ENCODE measurements at places on chromosomes 12 and 14. TPM values are rescaled to one million over a fixed set of nuclear protein-coding genes. Genes with fewer than 3 reads are reported as not detected.

SCNN1A gene
- 0.56 TPM for total RNA-seq

STAT6 gene
- 146 TPM for total RNA-seq

FAM90A1 gene
- total RNA-seq, result 0.62 TPM

NKX2-1 gene
- not detected for total RNA-seq

NRIP2 gene
- not detected for total RNA-seq

GPR68 gene
- total RNA-seq, result 2.4 TPM

GUCY2C gene
- 0.08 TPM for total RNA-seq

LRP1-AS gene
- not detected for total RNA-seq

CLEC4C gene
- total RNA-seq, result 3.8 TPM

CYP46A1 gene
- total RNA-seq, result not detected

DNA sequence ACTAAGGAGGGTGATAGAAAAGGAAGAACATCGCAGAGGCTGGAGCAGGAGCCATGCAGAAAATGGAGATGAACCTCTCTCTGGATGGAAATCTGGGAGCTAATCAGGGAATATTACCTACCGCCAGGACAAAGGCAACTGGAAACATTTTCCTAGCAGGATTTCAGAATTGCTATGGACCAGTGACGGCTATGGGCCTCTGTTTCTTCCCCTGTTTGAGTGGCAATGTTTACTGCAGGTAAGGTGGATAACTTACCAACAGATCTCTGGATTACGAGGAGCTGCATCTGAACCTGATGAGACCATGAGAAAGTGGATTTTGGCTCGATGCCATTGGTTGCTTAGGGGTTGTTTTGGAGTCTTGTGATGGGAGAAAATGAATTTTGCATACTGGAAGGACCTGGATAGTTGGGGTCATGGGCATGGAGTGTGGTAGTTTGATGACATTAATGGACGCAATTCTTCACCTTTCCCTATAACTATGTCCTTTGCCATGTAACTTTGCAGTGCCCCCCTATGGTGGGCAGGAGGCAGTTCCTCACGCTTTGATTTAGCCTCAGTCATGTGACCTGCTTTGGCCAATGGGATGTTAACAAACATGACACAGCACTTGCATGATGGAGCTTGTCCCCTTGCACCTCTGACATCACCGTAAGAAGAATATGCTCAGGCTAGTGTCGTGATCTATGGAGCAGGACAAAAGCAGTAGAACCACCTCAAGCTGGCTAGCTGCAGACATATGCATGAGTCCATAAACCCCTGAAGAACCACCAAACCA lies 51.1 kb downstream of the CALM1 start:
- no peak for DNase-seq
- H3K4me3 ChIP-seq, result no peak overlapping the region
- H3K27me3 ChIP-seq, result no peaks in the 10 kb centered on the region
- H3K36me3 ChIP-seq, result no peaks in the 10 kb centered on the region

- no peaks in the 10 kb centered on the region for H3K36me3 ChIP-seq
- no peak for DNase-seq
- no peaks in the 10 kb centered on the region for H3K27me3 ChIP-seq
Observed at GRCh38 chr14:23620177-23620702, 15.9 kb upstream of the DHRS2 start.

GRCh38 chr12:84937415-84937814 lies 24.8 kb upstream of the SLC6A15 start:
- no peaks in the 10 kb centered on the region for H3K4me1 ChIP-seq
- no peak overlapping the region for H3K27ac ChIP-seq
- H3K36me3 ChIP-seq, result no peaks in the 10 kb centered on the region
- no peak for DNase-seq
- H3K27me3 ChIP-seq, result no peaks in the 10 kb centered on the region
- H3K4me3 ChIP-seq, result no peak overlapping the region

GRCh38 chr14:23352506-23353432 lies at the start of gene SLC22A17:
SLC22A17 (minus strand) TSS chr14:23352887.
- H3K4me3 ChIP-seq, result no peak within 1 kb of the TSS

GRCh38 chr12:14396071-14396470 lies 30.6 kb downstream of the ATF7IP start:
- no peaks in the 10 kb centered on the region for H3K27me3 ChIP-seq
- H3K4me3 ChIP-seq, result no peak overlapping the region
- peak overlapping the region; percentile 82 for H3K27ac ChIP-seq
- peak; percentile 45 for DNase-seq
- peaks cover 11% of the 10 kb centered on the region for H3K4me1 ChIP-seq
- no peaks in the 10 kb centered on the region for H3K36me3 ChIP-seq

DNA sequence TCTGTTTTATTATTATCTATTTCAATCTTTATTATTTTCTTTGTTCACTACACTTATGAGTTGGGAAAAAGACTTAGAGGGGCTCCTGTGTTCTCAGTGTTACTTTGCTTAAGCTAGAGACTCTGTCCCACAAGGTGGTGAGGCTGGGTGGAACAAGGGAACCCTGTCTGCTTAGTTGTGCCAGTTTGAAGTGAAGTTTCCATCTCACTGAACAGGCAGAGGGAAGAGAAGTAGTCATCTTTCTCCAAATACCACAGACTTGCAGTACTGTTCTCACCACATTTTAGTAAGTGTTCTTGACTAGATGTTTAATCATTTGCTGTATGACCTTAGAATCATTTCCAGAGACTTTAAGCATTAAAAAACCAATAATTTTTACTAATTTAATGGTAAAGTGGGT lies 195.7 kb upstream of the NEDD1 start:
- H3K4me1 ChIP-seq, result no peaks in the 10 kb centered on the region
- H3K27me3 ChIP-seq, result no peaks in the 10 kb centered on the region
- no peaks in the 10 kb centered on the region for H3K36me3 ChIP-seq
- H3K27ac ChIP-seq, result no peak overlapping the region
- no peak for DNase-seq
- no peak overlapping the region for H3K4me3 ChIP-seq

GRCh38 chr14:22656226-22656625 lies 12.1 kb upstream of the OR6J1 start:
- no peaks in the 10 kb centered on the region for H3K4me1 ChIP-seq
- no peak for DNase-seq
- no peaks in the 10 kb centered on the region for H3K27me3 ChIP-seq
- no peak overlapping the region for H3K27ac ChIP-seq
- H3K4me3 ChIP-seq, result no peak overlapping the region
- H3K36me3 ChIP-seq, result no peaks in the 10 kb centered on the region

DNA sequence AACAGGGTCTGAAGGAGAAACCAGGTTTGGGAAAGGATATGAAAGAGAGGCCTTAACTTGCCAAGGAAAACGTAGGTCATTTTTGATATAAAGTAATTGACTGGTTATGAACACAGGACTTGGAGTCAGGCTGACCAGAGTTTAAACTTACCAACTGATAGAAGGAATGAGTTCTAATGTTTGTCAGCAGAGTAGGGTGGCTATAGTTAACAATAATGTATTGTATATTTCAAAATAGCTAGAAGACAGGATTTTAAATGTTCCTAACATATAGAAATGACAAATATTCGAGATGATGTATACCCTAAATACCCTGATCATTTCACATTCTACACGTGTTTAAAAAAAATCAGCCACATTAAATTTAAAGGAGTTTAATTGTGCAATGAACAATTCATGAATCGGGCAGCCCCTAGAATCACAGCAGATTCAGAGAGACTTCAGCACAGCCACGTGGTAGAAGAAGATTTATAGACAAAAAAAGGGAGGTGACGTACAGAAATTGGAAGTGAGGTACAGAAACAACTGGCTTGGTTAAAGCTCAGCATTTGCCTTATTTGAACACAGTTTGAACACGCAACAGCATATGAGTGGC lies 52.5 kb upstream of the PLEKHG7 start:
- no peaks in the 10 kb centered on the region for H3K36me3 ChIP-seq
- no peak overlapping the region for H3K27ac ChIP-seq
- H3K27me3 ChIP-seq, result no peaks in the 10 kb centered on the region

DNA sequence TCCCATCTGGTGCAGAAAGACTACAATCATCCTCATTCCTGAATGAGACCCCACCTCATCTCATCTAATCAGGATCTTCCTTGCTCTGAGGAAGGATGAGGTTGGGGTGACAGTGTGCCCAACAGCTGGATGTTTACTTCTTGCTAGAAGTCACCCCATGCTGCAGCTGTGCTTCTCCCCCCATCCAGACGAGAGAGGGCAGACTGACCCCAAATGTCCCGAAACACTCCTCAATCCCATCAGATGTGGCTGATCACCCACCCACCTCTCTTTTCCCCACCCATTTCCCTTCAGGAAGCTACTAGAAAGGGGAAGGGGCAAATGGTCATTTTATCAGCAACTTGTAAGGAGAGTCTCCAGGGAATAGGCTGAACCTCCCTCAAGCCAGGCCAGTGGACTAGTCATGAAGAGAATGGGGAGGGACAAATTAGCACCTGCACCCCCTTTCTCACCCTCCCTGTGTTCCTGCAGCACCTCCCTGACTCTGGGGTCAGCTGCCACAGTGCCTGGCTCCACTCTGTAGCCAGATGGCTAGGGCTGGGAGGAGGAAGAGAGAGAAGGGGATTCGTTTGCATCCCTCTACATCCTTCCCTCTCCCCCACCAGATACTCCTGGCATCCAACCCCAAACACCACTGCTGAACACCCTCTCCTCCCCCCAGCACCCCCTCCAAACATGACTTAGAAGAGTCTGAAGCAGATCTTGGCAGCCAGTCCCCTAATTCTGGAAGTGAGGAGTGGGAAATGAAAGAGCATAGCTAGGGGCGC lies 2.8 kb upstream of the BAZ2A start:
- no peak for DNase-seq
- no peaks in the 10 kb centered on the region for H3K27me3 ChIP-seq
- H3K36me3 ChIP-seq, result no peaks in the 10 kb centered on the region
- peak overlapping the region; percentile 87 for H3K27ac ChIP-seq

DNA sequence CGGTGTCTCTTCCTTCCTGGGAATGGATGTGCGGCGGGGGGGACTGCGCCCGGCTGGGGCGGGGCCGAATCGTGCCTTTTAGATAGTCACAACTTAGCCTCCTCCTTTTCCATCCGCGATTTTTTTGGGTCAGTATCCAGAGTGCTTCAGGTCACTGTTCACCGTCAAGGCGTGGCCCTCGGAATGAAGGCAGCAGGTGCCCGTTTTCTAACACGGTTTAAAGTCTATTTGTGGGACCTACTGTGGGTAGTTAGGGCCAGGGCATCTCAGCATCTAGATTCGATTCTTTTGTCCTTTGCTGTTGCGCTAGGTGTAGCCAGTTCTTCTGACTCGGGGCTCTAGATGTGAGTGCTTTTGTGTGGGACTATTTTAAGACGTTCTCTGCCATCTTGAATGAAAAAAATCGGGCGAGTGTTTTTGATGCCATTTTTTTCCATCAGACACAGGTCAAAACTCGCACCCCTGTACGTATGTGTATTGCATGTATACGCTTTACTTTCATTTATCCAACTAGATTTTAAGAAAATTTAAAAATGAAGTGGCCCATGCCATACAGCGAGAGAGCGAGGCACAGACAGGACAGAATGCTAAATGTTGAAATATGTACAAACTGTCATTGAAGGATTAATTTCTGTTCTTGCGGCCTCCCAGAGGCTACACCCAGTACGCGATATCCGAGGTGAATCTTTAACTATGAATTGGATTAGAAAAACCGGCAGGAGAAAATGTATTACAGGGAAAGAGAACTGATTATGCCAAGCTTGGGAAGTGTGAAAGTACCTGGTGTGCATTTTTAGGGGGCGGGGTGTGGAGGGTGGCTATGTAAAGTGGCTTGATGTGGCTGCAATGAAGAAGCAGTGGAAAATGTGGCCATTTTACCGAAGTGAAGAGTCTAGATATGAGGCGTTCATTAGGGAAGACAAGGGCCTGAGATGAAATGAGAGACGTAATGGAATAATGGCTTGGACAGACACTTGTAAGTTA lies 835 bp downstream of the VEZT start:
- H3K4me1 ChIP-seq, result no peaks in the 10 kb centered on the region
- H3K36me3 ChIP-seq, result no peaks in the 10 kb centered on the region
- DNase-seq, result peak; percentile 39
- H3K27ac ChIP-seq, result peak overlapping the region; percentile 86

GRCh38 chr14:24274101-24274543 lies 2.7 kb upstream of the RABGGTA start:
- H3K27me3 ChIP-seq, result no peaks in the 10 kb centered on the region
- peaks cover 49% of the 10 kb centered on the region for H3K4me1 ChIP-seq
- H3K4me3 ChIP-seq, result peak overlapping the region; percentile 35
- H3K27ac ChIP-seq, result peak overlapping the region; percentile 64

DNA sequence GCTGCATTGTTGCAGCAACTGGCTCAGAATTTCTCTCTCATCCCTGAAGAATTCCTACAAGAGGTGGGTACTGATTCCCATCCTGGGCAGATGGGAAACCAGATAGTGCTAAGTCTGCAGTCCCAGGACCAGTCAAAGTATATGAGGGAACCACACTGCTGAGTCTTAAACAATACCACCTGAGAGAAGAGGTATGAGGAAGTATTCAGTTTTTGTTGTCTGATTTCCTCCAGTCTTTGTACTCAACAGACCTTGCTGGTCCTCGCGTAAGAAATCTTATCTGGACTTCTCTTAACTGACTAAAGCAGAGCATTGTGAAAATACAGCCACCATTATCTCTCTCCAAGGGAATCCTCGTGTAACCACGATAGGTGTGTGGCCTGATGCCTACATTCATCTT lies 3.6 kb upstream of the EDDM3A start:
- H3K27me3 ChIP-seq, result no peaks in the 10 kb centered on the region
- H3K27ac ChIP-seq, result no peak overlapping the region
- no peaks in the 10 kb centered on the region for H3K36me3 ChIP-seq
- no peaks in the 10 kb centered on the region for H3K4me1 ChIP-seq
- H3K4me3 ChIP-seq, result no peak overlapping the region

GRCh38 chr12:79168687-79169086 lies 304.1 kb downstream of the SYT1 start:
- no peak overlapping the region for H3K27ac ChIP-seq
- H3K4me3 ChIP-seq, result no peak overlapping the region
- no peaks in the 10 kb centered on the region for H3K36me3 ChIP-seq
- DNase-seq, result no peak
